H7 (cell line): ENCODE measurements at places on chromosomes 12 and 14.
A peak's percentile ranks its signal among the peaks of the same experiment; 100 is the strongest.

DNA sequence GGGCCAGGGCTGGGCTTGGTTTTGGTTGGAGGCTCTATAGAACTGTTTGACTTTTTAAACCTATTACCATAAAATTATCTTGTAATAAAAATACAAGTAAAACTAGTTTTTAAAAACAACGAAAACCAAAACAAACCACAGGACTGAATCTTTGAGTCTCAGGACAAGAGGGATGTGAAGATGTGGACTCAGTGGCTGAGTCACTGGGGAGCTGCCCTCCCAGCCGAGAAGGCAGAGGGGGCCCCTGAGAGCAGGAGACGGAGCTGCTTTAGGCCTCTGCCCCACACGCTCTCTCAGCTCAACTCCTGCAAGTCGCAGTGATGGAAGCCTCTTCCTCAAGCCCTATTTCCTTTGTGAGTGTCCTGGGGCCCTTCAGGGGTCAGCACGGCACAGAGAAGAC, 59.0 kb downstream of the CDC42BPB start:
- DNase-seq: no peak

GRCh38 chr12:6016756-6017155, 71.7 kb upstream of the ANO2 start:
- no peak for DNase-seq

DNA sequence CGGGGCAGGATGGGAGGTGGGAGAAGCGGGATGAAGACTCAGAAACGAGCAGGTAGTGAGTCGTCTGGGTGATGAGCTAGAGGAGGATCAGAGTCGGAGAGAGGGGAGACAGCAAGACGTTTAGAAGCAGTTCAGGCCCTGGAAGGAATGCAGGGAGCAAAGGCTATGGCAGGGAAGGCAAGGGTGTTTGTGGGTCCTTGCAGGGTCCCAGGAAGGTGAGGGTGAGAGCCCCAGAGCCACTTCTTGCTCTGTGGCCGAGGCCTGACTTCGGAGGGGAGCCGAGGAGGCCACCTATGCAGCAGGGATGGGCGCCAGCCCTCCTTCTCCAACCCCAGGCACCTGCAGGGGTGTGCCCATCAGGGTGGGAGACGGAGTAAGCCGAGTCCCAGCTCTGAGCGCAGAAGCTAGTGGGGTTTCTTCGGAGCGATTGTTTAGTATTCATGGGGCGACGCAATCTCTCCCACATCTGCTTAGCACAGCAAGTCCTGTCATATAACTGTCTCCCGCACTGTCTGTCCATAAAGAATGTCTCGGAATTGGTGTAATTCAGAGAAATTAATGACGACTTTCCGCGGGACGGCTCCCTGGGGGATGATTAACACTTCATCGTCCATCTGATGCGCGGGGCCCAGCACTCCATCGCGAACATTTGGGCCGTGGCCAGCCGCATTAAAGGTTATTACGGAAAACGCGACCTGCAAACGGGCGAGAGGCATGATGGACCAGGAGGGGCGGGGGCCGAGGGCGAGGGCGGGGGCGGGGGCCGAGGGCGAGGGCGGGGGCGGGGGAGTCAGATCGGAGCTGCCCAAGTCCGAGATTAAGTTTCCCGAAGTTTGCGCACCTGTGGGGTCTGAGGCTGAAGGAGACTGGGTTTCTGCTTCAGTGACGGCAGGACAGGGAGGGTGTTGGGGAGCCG, 12.2 kb upstream of the CALCOCO1 start:
- DNase-seq: peak; percentile 70

- DNase-seq: no peak
Observed at GRCh38 chr14:69052181-69052601, 73.1 kb upstream of the ACTN1 start.

- DNase-seq: no peak
Observed at GRCh38 chr14:69471436-69471835, 13.1 kb upstream of the PLEKHD1 start.

GRCh38 chr12:89162589-89163261, 189.6 kb downstream of the DUSP6 start:
- no peak for DNase-seq

DNA sequence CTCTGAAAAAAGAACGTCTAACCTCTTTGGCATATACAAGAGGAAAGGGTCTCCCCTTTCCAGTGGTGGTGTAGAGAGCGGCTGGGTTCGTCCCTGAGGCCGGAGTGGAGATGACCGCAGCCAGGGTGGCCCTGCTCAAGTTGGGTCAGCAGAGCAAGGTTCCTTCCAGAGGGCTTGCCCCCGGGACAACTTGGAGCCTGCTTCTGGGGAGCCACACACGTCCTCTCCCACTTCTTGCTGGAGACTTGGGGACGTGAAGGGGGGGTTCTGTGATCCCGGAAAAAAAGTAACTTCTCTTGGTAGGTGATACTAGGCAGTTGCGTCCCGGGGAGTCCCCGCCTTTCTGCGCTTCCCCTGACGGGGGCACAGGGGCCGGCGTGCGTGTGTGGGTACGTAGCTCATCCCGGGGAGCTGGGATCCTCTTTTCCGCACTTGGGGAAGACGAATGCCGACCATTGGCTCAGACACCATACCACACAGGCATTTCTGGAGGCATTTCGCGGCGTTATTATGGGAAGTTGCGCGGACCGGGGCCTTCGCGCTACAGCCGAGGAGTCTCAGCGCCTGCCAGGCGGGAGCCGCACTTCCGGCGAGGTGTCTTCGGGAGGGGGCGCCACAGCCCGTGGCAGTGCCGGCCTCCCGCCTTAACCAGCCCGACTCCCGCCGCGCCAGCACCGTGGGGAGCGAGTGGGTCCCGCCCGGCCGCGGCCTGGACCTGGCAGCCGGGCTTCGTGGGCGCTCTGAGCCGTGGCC, 14.8 kb upstream of the PAX9 start:
- DNase-seq: peak; percentile 84

DNA sequence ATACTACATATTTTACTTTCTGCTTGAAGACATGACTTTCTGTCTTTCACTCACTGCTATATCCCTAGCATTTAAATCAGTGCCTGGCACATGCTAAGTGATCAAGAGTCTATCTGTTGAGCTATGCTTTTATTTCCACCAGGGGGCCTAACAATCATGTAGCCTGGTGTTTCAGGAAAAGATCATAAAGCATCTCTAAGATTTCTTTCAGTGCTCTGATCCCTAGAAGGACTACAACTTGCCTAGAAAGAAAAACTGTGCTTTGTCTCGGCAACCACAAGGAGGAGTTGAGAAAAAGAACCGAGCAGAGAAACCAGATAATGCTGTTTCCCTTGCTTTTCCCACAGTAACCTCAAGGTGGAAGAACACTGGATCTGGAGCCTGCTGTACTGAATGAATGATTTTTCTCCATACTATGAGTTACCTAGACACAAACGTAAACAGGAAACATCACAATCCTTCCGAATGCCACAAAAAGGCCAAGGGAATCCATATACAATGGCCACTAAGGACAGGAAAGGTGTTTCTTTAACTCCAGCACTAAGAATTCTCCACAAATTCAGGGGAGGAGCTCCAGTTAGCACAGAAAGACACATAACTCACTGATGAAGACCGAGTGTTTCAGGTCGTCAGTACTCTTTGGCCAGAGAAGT, 1.2 kb downstream of the CRY1 start:
- peak; percentile 55 for DNase-seq

DNA sequence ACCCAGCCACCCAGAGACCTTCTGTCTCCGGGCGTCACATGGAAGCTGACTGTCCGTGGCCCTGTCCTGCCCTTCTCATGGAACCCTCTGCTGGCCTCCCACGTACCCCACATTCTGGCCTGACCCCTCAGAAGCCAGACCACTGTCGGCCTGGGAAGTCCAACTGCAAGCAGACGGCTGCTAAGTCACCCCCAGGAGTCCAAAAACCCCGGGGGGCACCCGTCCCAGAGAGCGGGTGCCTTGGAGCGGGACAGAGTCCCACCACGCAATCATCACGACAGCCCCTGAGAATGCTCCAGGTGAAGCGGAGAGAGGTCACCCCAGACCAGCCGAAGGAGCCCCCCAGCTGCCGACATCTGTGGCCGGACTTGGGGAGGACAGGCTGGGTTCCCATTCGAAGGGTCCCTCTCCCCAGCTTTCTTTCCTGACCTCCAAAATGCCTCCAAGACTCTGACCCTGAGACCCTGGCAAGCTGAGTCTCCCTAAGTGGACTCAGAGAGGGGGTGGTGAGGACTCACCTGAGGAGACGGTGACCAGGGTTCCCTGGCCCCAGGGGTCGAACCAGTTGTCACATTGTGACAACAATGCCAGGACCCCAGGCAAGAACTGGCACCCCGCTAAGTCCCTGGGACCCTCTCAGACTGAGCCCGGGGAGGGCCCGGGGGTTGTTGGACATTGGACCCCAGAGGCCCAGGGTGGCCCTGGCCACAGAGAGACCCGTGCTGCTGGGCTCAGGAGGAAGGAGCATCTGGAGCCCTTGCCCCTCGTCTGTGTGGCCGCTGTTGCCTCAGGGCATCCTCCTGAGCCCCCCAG, 337.1 kb downstream of the TMEM121 start:
- DNase-seq: peak; percentile 31

DNA sequence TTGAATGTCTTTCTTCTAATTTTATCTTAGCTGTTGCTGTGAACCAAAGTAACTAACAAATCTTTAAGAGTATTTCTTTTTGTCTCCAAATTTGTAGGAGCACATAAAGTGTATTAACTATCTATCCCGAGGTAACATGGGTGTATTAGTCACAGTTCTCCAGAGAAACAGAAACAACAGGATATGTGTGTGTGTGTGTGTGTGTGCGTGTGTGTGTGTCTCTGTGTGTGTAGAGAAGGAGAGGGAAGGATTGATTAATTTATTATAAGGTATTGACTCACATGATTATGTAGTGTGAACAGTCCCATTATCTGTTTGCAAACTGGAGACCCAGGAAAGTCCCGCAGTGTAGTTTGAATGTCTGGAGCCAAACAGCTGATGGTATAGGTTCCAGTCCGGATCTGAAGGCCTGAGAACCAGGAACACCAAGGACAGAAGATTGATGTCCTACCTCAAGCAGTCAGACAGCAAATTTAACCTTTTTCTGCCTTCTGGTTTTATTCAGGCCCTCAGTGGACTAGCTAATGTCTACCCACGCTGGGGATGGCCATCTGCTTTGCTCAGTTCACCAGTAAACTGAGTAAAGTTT, 14.4 kb downstream of the G2E3 start:
- no peak for DNase-seq

DNA sequence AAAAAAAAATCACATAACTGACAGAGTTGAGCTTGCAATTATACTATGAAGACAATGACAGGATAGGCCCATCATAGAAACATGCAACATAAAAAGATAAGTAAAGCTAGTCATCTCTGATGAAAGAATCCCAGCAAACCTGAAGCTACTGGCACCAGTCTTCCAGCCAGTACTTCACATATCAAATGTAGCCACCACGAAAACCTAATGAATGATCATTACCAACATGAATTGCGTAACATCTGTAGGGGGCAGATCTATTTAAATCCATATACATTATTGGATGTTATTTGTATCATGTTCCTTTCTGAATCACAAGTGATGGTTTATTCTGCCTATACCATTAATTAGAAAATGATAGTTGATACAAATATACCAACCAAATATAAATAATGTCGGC, 73.9 kb downstream of the BCAT1 start:
- no peak for DNase-seq

DNA sequence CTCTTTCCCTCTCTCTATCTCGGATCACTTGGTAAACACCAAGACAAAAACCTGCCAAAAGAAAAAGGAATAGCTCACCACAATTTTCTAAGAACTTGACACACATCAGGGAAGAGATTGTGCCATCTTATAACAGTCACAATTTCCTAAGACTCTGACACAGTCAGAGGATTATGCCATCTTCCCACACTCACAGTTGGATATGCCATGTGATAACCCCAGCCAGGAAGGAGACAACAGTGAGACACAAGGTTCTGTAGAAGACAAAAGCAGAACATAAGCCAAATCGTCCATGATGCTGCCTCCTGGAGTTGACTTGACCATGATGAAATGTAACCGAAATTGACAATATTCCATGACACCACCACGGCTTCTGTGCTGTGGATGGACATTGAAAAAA, 2.8 kb upstream of the CLEC9A start:
- DNase-seq: no peak

GRCh38 chr12:11578461-11578993, 70.9 kb upstream of the ETV6 start:
- DNase-seq: no peak

DNA sequence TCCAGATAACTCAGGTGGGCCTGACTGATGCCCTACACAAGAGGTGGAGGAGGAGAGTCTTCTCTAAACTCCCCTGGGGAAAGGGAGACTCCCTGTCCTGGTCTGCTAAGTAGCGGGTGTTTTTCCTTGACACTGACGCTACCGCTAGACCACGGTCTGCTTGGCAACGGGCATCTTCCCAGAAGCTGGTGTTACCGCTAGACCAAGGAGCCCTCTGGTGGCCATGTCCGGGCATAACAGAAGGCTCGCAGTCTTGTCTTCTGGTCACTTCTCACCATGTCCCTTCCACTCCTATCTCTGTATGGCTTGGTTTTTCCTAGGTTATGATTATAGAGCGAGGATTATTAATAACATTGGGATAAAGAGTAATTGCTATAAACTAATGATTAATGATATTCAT, 965.5 kb downstream of the TMEM121 start:
- no peak for DNase-seq

- DNase-seq: peak; percentile 32
Observed at GRCh38 chr12:93373961-93374656, 3.6 kb upstream of the NUDT4 start.

DNA sequence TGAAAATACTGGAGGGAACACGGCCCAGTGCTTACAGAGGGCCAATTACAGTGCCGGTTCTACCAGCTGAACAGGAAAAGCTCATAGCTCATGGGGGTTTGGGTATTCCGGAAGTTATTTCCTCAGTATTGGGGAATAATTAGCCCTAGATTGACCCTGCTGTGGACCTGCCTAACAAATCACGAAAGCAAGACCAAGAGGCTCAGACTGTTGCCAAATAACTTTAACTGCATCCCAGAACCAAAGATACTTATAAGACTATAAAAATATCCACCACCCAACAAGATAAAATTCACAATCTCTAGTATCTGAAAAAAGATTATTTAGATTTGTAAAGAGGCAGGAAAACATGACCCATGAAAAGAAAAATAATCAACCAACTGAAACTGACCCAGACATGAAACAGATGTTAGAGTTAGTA, 8.0 kb upstream of the OR5AU1 start:
- DNase-seq: no peak

- no peak for DNase-seq
Observed at GRCh38 chr14:41130274-41130673, 476.4 kb upstream of the LRFN5 start.

GRCh38 chr12:4154672-4155225, 118.8 kb upstream of the CCND2 start:
- DNase-seq: no peak

DNA sequence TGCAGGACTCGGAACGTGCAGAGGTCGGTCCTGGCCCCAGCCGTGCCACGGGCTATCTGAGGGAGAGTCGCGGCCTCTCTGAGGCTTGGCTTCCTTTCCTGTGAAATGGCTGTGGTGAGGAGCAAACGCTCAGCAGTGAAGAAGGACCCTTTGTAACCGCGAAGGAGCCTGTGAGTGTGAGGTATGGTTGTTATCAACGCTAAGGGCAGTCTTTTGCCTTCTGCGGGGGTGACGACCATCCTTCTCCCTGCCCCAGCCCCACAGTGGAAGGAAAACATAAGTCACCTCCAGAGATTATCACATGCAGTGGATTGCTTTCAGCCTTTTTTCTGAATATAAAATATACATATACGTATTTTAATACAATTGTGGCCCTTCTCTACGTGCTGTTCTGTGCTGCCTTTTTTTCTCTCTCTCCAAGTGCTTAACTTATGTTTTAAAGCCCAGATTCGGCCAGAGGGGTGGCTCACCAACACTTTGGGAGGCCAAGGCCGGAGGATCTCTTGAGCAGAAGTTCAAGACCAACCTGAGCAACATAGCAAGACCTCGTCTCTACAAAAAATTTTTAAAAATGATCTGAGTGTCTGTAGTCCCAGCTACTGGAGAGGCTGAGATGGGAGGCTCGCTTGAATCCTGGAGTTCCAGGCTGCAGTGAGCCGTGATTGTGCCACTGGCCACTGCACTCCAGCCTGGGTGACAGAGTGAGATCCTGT, 17.4 kb downstream of the TAMALIN start:
- no peak for DNase-seq
